ENCODE measurements at places on chromosomes 3 and 15.

DNA sequence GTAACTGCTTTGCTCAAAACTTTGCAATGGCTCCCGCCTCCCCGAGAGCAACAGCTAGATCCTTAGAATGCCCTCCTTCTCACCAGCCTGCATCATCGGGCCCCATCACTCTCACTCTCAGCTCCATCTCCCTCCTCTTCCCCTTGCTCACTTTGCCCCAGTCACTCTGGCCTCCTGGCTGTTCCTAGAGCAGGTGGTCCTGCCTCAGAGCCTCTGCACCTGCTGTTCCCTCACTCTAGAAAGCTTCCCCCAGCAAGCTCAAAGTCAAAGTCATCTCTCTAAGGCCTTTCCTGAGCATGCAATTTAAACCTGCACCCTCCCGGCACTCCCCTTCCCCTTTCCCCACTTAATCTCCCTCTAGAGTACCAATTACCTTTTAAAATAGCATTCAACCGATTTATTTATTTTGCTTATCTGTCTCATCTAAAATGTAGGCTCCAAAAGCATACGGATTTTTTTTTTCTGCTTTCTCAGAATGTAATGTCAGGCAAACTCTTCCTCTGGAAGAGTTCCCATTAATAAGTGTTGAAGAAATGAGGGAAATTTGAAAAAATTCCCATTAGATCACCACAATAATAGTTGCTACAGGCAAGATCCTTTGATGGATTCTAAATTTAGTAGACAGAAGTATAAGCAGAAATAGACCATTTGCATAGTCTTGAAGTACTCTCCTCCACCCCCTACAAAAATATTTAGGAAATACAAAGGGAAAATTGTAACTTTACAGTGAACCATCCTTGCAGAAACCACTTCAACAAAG is 15.9 kb upstream of the HES1 start:
- no peak for DNase-seq

DNA sequence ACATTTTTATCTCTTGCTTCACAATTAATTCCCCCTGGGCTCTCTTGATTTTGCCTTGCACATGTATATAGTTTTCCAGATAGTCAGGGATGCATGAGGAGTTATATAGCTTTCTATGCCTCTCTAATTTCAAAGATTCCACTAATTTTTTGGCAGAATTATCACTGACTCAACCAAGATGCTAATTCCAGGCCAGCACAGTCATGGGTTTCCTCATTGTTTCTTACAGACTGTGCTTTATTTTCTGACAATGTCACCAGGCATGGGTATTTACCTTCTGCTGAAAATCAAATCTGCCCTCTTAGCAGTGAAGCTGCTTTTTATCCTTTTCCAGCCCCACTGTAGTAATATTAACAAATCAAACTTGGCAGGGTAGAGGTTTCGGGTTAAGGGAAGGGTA is 1520.6 kb upstream of the CADM2 start:
- no peak for DNase-seq

DNA sequence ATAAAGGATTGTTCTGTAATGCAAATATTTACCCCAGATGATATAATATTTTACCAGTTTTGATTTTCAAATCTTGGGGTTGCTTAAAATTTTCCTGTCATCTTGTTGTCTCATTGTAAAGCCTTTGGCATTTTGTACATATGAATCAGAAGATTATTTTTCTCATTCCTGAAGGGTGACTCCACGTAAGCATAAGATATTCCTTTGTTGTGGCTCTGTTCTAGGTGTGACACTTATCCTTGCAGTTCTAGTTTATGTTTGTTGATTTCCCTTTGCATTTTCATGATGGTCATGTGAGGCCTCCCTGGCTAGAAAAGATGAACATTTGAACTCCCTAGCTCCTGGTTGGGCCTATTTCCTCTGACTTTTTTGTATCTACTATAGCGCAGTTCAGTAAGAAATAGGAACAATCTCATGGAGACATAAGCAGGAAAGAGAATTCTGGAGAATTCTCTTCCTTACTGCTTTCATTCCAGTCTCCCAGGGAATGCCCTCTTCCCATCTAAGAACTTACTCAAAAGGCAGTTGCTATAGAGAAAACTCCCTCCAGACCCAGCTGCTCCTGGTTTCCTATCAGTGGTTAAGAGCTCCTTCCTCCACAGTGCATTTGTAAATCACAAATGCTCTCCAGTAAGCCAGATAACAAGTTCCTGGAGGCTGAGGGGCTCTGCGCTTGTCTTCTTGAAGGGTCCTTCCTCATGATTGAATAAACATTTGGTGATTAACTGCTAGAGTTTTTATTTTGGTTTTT is 124.7 kb downstream of the WNT5A start:
- no peak for DNase-seq

DNA sequence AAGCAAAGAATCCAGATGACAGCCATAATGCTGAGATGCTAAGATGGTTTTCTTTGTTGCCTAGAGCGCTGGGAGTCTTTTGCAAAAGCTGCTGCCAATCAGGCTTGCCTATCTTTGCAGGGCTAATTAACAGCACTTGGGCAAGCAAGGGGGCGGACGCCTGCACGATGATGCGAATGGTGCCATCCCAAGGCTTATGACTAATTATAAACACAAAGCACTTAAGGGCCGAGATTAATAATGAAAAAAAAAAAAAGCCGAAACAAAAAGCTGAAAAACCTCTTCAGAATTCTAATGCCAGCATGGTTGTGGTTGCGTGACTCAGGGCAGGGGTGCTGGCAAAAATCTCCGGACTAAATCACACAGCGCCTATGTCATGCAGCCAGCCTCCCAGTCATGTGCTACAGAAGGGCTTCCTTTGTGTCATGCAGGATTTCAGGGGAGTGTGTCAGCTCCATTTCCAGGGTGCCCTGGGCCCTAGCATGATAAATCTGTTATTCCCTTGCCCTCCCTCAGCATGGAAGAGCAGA is 185.0 kb upstream of the ANKRD28 start:
- no peak for DNase-seq

DNA sequence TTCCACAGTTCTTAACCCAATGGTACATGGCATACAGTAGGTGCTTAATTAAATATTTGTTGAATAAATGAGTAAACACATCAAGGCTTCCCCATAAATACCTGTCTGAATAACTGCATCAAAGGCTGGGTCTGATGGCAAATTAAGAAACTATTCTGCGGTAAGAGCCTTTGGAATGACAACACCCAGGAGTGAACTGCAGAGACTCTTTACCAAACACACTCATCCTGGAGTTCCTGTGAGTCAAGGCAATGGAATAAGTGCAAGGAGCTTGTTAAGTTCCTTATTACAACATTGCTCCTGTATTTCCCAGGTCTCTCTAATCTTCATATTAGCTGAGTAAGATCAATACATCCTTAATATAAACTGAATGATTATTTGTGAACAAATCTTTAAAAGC is 119.9 kb upstream of the STT3B start:
- no peak for DNase-seq

Data from activated CD8-positive, alpha-beta memory T cell treated with anti-CD3 and anti-CD28 coated beads for 48 hours (primary cell).